Endothelial cell of umbilical vein (primary cell): ENCODE measurements at places on chromosomes 6 and 20. TPM values are rescaled to one million over a fixed set of nuclear protein-coding genes. Genes with fewer than 3 reads are reported as not detected.

Gene LAMA4
- 629 TPM in 2 replicates for total RNA-seq

Gene FAM110A
- 4.6 and 5.8 TPM in 2 replicates for total RNA-seq

Gene PAK5
- not detected in 2 replicates for total RNA-seq

Gene PRELID3B
- total RNA-seq, result 47.4 and 57.2 TPM in 2 replicates

Gene LTA
- 0.46 TPM in 1 of 2 replicates, not detected in the other for total RNA-seq

Gene PEX3
- total RNA-seq, result 20.0 and 21.7 TPM in 2 replicates
